ENCODE measurements at places on chromosomes 3 and 15. TPM values are rescaled to one million over a fixed set of nuclear protein-coding genes. Genes with fewer than 3 reads are reported as not detected.

Gene ALDH1A3
- 13.7 TPM for total RNA-seq

Gene RARB
- 24.1 TPM for total RNA-seq

Gene PLD1
- total RNA-seq, result 67.8 TPM

Gene FGD5
- 19.3 TPM for total RNA-seq

Gene DUOX1
- 1.9 TPM for total RNA-seq

Gene IDH3A
- 353 TPM for total RNA-seq

Gene IL17RE
- total RNA-seq, result 1.8 TPM

Gene SEMA7A
- total RNA-seq, result 1.9 TPM

GRCh38 chr3:178090899-178091298 is 445.3 kb upstream of the KCNMB2 start:
- DNase-seq, result no peak

DNA sequence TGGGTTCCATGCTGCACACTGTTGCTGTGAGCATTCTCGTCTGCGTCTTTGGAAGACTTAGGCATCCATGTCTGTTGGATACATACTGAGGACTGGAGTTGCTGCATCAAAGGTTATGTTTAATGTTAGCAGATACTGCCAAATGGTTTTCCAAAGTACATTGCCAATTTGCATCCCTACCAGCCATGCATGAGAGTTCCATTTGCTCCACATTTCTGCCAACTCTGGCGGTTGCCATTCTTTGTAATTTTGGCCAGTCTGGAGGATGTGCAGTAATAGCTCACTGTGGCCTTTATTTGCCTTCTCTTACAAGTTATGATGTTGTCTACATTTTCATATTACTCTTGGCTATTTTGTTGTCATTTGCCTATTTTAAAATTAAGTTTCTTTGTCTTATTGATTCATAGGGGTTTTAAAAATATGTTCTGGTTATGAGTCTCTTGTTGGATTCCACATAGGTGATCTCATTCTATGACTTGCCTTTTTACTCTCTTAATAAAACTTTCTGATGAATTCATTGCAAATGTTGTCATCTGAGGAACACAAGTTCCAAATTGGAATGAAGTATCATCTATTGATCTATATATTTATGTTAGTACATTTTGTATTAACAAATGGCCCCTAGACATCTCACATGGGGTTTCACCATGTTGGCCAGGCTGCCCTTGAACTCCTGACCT is 42.1 kb downstream of the FBLN2 start:
- DNase-seq, result no peak

DNA sequence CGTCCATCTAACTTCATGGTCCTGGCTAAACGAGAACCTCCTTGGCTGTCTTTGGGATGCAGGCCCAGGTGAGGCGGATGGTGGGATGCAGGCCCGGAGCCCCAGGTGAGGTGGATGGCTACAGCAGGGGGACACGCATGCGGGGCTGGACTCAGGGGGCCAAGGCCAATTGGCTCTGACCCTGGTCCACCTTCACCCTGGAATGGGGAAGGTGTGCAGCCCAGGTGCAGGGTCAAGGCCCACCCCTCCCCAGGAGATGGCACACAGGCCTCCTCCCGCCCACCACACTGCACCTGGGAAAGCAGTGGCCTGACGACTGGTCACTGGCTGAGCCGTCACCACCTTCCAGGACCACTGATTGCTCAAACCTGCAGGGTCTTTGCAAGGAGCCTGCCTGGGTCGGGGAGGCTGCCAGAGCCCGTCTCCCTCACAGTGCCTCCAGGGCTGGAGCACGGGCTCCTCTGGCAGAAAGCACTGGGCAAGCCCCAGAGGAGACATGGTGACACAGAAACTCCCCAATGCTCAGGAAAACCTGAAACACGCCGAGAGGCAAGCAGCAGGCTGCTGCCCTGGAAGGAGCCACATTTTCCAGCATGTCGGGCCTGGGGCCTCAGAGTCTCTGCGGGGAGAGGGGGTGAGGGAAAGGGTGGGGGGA is 159.6 kb downstream of the LRRK1 start:
- DNase-seq, result no peak

DNA sequence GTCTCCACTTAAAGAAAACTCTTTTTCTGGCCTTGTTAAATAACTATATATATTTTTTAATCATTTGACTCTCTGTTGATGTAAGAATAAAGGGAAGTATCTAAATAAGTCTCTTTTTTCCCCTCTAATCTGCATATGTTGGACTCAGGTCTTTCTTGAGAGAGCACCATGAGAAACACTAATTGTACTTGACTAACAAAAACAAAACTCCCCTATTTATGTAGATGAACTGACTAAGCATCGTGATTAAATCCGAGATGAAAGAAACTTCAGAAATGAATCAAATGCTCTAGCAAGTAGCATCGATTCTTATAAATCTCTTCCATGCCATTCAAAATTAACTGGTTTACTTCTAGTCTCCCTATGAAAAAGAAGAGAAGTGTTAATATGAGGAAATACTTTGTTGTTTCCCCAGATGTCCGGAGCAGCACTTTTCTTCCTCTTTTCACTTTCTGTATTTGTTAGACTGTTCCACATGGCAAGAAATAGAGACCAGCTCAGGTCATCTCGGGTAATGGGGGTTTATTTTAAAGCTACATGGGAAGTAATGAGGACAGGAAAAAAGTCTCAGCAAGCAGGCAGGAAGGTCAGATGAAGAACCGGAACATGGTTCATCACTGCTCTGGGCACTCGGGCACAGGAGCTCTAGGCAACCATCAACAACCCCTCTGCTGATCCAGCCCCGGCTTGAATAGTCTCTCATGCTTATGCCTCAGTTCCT is 288.3 kb downstream of the CNTN6 start:
- no peak for DNase-seq

DNA sequence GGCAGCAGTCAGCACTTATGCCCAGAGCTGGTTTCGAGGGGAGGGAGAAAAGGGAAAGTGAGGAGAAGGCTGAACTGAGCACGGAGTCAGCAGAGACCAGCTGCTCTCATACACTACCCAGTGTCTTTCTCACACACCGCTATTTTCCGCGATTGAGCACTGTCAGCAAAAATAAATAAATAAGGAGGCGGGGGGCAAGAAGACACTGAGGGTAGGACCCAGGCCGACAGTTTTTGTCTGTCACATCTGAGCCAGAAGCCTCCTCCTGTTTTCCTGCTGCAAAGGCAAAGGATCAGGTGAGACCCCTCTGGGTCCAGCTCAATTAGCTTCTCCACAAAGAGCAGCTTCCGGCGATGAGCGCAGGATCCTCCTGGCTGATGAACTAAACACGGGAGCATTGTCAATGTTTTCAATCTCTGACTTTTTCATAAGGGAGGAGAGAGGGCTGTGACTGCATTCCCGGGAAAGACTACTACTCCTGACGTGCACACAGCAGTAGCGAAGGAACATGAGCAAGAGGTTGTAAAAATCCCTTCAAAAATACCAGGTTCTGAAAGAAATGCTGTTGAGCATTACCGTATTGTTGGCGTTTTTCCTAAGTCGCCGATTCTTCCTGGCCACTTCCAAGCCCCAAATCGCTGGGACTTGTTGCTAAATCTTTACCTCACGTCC is 1.3 kb downstream of the FRMD5 start:
- no peak for DNase-seq

- DNase-seq, result no peak
Measured at GRCh38 chr3:18679238-18679637, 254.1 kb upstream of the SATB1 start.

GRCh38 chr3:72474775-72475174 is 373.5 kb downstream of the SHQ1 start:
- no peak for DNase-seq

- DNase-seq, result no peak
Measured at GRCh38 chr15:98654790-98655360, 6.5 kb downstream of the IGF1R start.

- DNase-seq, result no peak
Measured at GRCh38 chr15:66241087-66241907, 12.3 kb downstream of the MEGF11 start.

DNA sequence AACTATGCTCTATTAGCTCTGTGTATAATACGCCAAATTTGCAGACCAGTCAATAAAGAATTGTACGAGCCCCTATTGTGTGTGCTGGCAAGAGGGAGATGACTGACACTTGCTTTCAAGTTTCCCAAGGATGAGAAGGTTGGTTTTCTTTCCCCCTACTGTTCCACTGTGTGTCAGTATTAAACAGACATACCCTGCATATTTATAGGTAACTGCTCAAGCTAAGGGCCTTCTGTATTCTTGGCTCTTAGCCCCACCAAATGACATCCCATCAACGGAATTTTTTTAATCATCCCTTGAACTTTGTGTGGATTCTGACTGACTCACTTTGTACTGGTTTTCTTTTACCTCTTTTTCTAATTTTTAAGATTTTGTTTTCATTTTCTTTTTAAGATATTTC is 60.6 kb upstream of the GYG1 start:
- DNase-seq, result no peak

DNA sequence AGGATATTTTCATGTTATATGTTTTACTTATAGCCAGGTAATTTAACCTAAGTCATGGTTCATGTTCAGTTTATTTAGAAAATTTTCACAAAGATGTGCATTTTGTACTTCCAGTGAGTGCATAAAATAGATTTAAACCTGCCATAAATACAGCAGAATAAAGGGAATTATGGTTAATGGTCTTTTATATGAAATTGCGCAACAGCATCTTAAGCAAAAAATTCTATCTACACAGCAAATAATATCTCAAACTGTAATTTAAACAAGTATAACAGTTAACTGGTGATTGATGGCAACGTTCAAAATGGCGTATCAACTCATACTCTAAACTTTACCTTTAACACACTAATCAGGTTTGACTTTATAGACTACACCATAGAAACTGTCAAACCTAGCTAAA is 97.6 kb downstream of the ROBO1 start:
- no peak for DNase-seq

GRCh38 chr3:133380481-133381225 is 19.2 kb upstream of the BFSP2 start:
- no peak for DNase-seq

DNA sequence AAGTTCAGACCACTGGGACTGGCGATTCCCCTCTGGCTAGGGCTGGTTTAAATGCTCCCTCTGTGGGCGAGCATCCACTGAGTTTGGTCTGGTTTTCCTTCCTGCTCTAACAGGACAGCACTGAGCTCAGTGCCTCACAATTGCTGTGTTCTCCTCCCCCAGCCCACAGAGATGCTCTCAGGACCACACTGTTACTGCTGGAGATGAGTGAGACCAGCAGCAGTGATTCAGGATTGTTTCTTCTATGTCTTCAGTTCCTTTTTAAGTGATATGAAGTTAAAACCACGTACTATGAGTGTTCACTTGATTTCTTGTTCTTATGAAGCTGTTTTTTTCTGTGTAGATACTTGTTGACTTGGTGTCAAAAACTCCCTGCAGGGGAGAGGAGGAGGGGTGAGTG is 180.4 kb upstream of the COL8A1 start:
- no peak for DNase-seq

DNA sequence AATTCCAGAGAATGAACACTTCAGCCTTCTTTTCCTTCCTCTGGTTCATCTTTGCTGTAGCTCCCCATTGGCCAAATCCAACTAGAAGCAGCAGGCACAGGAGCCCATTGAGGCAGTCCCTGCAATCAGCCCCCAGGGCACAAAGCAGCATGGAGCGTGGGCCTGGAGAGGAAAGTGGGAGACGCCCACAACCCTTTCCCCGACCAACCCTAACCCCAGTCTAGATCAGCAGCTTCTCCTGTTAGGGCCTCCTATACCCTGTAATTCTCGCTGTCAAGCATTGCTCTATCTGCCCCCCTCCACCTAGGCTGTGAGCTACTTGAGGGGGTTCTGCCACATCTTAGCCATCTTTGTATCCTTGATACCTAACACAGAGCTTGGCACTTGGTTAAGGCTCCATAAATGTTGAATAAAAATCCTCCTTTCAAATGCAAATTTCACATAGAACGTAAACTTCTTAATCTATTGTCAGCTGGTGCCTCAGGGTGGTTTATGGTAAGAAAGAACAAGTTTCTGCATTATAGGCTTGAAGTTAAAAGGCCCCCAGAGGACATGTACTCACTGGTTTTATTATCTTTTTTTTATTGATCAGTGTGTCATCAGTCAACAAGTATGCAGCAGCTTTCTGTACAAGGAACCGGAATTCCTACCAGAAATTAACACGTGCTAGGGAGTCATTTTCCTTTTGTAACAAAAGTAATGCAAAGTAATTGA is 97.9 kb upstream of the PFN2 start:
- DNase-seq, result no peak

GRCh38 chr3:174397848-174398247 is 461.3 kb upstream of the NAALADL2 start:
- DNase-seq, result no peak

Measured in left cardiac atrium (tissue), 4 donors.